CD4-positive, alpha-beta T cell (primary cell): ENCODE measurements at places on chromosomes 6 and 20. TPM values are rescaled to one million over a fixed set of nuclear protein-coding genes. Genes with fewer than 3 reads are reported as not detected.

The BLCAP gene
- total RNA-seq = 59.4 TPM

The BACH2 gene
- total RNA-seq = 170 TPM

The BPIFB4 gene
- not detected for total RNA-seq

The HAO1 gene
- not detected for total RNA-seq

The FAXC gene
- not detected for total RNA-seq

The ESR1 gene
- 2.6 TPM for total RNA-seq

DNA sequence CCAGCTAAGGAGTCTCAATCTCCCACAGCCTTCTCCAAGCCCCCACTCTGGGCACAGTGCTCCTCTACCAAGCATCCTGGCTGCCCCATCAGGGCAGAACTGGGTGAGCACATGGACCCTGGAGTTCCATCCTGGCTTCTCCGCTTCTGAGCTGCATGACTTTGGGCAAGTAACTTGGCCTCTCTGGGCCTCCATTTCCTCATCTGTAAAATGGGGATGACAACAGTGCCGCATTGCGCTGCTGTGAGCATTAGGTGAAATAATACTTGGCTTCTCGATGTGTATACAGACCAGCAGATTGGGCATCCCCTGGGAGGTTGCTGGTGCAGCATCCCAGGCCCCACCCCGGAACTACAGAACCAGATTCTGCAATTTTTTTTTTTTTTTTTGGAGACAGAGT lies 8.3 kb upstream of the RIPOR3 start:
- H3K27me3 ChIP-seq = no peaks in the 10 kb centered on the region
- no peak for DNase-seq
- no peak overlapping the region for H3K4me3 ChIP-seq
- H3K36me3 ChIP-seq = no peaks in the 10 kb centered on the region
- H3K4me1 ChIP-seq = no peaks in the 10 kb centered on the region

GRCh38 chr6:54204921-54205591 lies 93.8 kb downstream of the MLIP start:
- H3K27ac ChIP-seq = no peak overlapping the region
- no peak for DNase-seq
- no peak overlapping the region for H3K4me3 ChIP-seq
- no peaks in the 10 kb centered on the region for H3K4me1 ChIP-seq
- no peaks in the 10 kb centered on the region for H3K27me3 ChIP-seq

- no peaks in the 10 kb centered on the region for H3K4me1 ChIP-seq
- H3K36me3 ChIP-seq = no peaks in the 10 kb centered on the region
- H3K27me3 ChIP-seq = peaks cover 16% of the 10 kb centered on the region
Measured at GRCh38 chr20:33209789-33210188, 7.4 kb upstream of the BPIFA3 start.

- peaks cover 9% of the 10 kb centered on the region for H3K36me3 ChIP-seq
- H3K4me1 ChIP-seq = peaks cover 31% of the 10 kb centered on the region
Measured at GRCh38 chr6:34658605-34659265, 37.8 kb downstream of the ILRUN start.

- H3K27me3 ChIP-seq = peaks cover 95% of the 10 kb centered on the region
- no peak overlapping the region for H3K4me3 ChIP-seq
- no peak overlapping the region for H3K27ac ChIP-seq
- H3K4me1 ChIP-seq = peaks cover 2% of the 10 kb centered on the region
Measured at GRCh38 chr6:50825375-50826036, 6.8 kb downstream of the TFAP2B start.

DNA sequence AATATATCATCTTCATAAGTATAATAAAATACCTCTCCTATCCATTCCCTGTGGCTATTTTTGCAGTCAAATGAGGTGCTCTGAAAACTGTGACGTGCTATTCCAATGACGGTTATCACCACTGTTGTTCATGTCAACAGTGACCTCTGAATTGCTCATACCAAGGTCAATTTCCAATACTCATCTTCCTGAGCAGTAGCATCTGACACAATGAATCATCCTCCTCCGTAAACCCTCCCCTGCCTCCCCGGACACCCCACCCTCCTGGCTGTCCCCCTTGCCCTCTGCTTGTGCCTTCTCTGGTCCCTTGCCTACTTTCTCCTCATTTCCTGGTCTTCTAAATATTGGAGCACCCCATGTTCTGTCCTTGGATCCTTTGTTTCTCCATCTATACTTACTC lies 77.7 kb upstream of the SLC22A23 start:
- no peaks in the 10 kb centered on the region for H3K36me3 ChIP-seq
- DNase-seq = no peak
- H3K4me1 ChIP-seq = no peaks in the 10 kb centered on the region
- H3K4me3 ChIP-seq = no peak overlapping the region

DNA sequence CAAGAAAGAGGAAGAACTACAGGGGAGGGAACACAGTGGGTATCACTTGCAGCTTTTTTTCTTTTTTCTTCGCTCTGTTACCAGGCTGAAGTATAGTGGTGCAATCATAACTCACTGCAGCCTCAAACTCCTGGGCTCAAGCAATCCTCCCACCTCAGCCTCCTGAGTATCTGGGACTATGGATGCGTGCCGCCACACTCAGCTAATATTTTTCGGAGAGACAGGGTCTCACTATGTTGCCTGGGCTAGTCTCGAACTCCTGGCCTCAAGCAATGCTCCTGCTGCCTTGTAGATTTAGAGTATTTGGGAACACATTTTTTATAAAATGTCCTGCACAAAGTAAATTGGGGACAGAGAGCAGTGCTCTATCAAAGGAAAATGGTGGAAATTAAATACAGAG lies 28.3 kb downstream of the PARD6B start:
- H3K4me1 ChIP-seq = no peaks in the 10 kb centered on the region
- no peak overlapping the region for H3K4me3 ChIP-seq
- no peaks in the 10 kb centered on the region for H3K27me3 ChIP-seq
- no peak overlapping the region for H3K27ac ChIP-seq
- DNase-seq = no peak
- H3K36me3 ChIP-seq = no peaks in the 10 kb centered on the region

DNA sequence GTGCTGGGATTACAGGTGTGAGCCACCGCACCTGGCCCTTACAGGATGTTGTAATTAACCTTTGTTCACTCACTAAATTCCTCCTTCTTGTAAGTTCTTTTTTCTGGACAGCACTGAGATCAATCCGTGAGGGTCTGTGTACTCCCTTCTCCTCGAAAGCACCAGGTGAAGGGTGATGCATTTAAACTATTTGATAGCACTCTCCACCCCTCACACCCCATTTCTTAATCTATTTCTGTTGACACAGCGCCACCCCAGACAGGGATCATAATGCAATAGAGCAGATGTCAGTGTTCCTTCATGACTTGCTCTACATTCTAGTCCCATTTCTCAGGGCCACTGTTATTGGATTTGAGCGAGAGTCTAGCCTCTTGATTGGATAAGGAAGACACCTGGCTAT lies 46.3 kb downstream of the PPP1R14C start:
- no peaks in the 10 kb centered on the region for H3K36me3 ChIP-seq
- no peaks in the 10 kb centered on the region for H3K4me1 ChIP-seq
- H3K4me3 ChIP-seq = no peak overlapping the region
- DNase-seq = no peak
- no peaks in the 10 kb centered on the region for H3K27me3 ChIP-seq

- H3K27me3 ChIP-seq = no peaks in the 10 kb centered on the region
- H3K27ac ChIP-seq = no peak overlapping the region
- peak; percentile 32 for DNase-seq
- H3K4me1 ChIP-seq = no peaks in the 10 kb centered on the region
- H3K36me3 ChIP-seq = no peaks in the 10 kb centered on the region
Measured at GRCh38 chr6:37083243-37084138, 78.0 kb downstream of the FGD2 start.

- H3K27ac ChIP-seq = no peak overlapping the region
- H3K36me3 ChIP-seq = no peaks in the 10 kb centered on the region
- H3K4me1 ChIP-seq = no peaks in the 10 kb centered on the region
- H3K4me3 ChIP-seq = no peak overlapping the region
- no peak for DNase-seq
- H3K27me3 ChIP-seq = no peaks in the 10 kb centered on the region
Measured at GRCh38 chr20:21804802-21805201, 99.3 kb downstream of the PAX1 start.

- no peak for DNase-seq
- peaks cover 7% of the 10 kb centered on the region for H3K36me3 ChIP-seq
- peaks cover 22% of the 10 kb centered on the region for H3K4me1 ChIP-seq
- no peaks in the 10 kb centered on the region for H3K27me3 ChIP-seq
- no peak overlapping the region for H3K4me3 ChIP-seq
Measured at GRCh38 chr6:109485266-109485935, 2.4 kb upstream of the ZBTB24 start.

GRCh38 chr6:3363296-3364025 lies 93.4 kb downstream of the SLC22A23 start:
- no peak overlapping the region for H3K4me3 ChIP-seq
- H3K4me1 ChIP-seq = no peaks in the 10 kb centered on the region
- no peak for DNase-seq
- H3K36me3 ChIP-seq = no peaks in the 10 kb centered on the region
- no peaks in the 10 kb centered on the region for H3K27me3 ChIP-seq
- no peak overlapping the region for H3K27ac ChIP-seq

GRCh38 chr20:24118034-24118433 lies 129.5 kb upstream of the GGTLC1 start:
- DNase-seq = no peak
- H3K27ac ChIP-seq = no peak overlapping the region
- no peaks in the 10 kb centered on the region for H3K36me3 ChIP-seq

- no peak overlapping the region for H3K4me3 ChIP-seq
- no peak overlapping the region for H3K27ac ChIP-seq
- DNase-seq = no peak
- peaks cover 25% of the 10 kb centered on the region for H3K27me3 ChIP-seq
- peaks cover 51% of the 10 kb centered on the region for H3K4me1 ChIP-seq
Measured at GRCh38 chr6:105990151-105990550, 96.0 kb upstream of the PRDM1 start.

DNA sequence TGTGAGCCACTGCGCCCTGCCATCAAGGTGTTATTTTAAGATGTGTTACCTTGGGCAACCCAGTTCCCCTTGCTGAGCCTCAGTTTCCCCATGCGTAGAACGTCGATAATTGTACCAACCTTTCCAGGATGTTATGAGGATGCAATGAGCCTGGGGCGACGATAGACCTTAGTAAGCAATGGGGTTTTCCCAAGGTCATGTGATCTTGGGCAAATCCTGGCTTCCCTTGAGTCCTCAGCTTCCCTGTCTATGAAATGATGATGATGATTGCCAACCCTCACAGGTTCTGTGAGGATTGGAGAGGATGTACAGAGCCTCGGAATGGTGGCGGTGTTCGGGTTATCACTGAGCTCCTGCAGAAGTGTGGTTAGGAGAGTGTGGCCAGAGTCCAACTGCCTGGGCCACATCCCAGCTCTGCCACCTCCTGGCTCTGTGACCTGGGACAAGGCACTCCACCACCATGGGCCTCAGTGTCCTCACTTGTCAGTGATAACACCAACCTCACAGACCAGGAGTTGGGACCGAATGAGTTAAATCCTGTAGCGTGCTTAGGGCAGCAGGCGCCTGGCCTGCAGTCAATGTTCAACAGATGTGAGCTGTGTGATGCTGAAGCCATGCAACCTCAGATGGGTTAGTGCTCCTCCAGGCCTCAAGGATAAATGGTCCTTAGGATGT lies 23.4 kb downstream of the SIRPA start:
- no peak overlapping the region for H3K27ac ChIP-seq
- H3K27me3 ChIP-seq = no peaks in the 10 kb centered on the region
- no peaks in the 10 kb centered on the region for H3K36me3 ChIP-seq

DNA sequence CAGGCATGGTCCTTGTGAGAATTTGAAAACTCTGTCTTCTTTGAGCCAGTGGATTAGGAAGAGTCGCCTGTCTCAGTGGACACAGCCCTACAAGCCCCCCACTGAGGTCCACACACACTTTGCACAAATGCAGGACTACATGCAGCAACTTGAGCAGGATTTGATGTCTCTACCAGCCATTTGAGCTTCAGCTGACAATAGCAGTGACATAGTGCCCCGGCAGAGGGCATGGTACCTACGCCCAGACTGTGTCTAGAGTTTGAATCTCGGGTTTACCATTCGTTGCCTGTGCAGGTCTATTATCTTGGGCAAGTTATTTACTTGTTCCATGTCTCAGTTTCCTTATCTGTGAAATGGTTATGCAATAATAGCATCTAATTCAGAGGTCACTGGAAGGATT lies 580.1 kb downstream of the TFAP2B start:
- H3K27me3 ChIP-seq = no peaks in the 10 kb centered on the region
- no peaks in the 10 kb centered on the region for H3K4me1 ChIP-seq
- no peaks in the 10 kb centered on the region for H3K36me3 ChIP-seq

DNA sequence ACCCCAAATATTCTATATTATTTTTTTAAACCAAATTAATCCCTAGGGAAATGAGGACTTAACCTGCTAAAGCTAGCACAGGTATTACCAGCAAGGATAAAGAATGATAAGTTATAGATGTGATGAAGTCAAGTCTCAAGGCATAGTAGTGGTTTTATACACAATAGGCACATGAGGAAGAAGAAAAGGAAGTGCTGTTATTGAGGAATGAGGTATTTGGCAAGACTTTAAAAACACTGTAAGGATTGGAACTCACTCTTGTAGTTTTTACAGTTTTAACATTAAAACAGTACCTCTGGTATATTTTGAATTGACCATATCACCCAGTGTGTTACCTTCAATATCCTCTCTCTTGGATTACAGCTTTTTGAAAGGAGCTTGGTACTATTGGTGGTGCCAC lies 54.6 kb downstream of the PHF3 start:
- DNase-seq = no peak
- H3K4me3 ChIP-seq = no peak overlapping the region
- H3K4me1 ChIP-seq = no peaks in the 10 kb centered on the region
- no peak overlapping the region for H3K27ac ChIP-seq
- peaks cover 18% of the 10 kb centered on the region for H3K36me3 ChIP-seq

GRCh38 chr6:143090314-143091044 lies 29.8 kb downstream of the AIG1 start:
- H3K4me3 ChIP-seq = no peak overlapping the region
- no peaks in the 10 kb centered on the region for H3K4me1 ChIP-seq
- no peak for DNase-seq
- H3K27me3 ChIP-seq = no peaks in the 10 kb centered on the region

- H3K27me3 ChIP-seq = no peaks in the 10 kb centered on the region
- no peaks in the 10 kb centered on the region for H3K4me1 ChIP-seq
- H3K27ac ChIP-seq = no peak overlapping the region
- no peaks in the 10 kb centered on the region for H3K36me3 ChIP-seq
- H3K4me3 ChIP-seq = no peak overlapping the region
Measured at GRCh38 chr6:110448846-110449540, 27.4 kb downstream of the SLC22A16 start.

- DNase-seq = no peak
- peaks cover 80% of the 10 kb centered on the region for H3K27me3 ChIP-seq
- no peak overlapping the region for H3K27ac ChIP-seq
- no peaks in the 10 kb centered on the region for H3K36me3 ChIP-seq
- H3K4me1 ChIP-seq = peaks cover 10% of the 10 kb centered on the region
Measured at GRCh38 chr6:27238010-27238983, 9.2 kb upstream of the PRSS16 start.
